NCI-H446 (cell line): ENCODE measurements at places on chromosomes 13 and 19.

GRCh38 chr19:41893899-41894298 lies 10.9 kb downstream of the ARHGEF1 start:
- DNase-seq = no peak

GRCh38 chr13:26132756-26133155 lies 80.9 kb upstream of the SHISA2 start:
- DNase-seq = no peak

DNA sequence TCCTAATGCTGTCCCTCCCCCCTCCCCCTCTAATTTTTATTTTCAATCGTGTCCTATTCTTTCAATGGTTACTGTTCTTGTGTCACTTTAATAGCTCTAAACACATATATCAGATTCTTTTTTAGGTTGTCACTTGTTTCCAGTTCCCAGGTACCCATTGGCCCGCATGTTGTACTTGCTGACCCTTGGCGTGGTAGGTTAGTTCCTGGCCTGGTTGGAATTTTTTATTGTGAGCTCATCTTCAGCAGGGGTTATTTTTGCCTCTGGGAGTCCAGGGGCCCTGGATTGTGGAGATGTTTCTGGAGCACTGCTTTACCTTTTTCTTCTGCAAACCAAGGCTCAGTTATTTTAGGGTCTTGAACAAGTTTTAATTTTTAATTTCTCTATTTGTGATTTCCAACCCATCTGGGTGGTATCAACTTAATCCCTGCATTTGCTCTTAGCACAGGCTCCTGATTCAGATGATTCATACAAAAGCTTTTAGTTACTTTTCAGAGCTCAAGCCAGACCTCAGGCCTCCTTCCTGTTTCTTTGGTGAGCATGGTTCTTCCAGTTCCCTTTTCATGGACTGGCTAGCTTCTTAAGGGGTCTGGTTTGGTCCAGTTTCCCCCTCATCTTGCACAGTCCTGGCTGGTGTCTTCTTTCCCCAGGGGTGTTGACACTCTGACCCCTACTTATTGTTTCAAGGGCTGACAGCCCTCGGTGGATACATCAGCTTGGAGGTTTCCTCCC lies 220.5 kb downstream of the TM9SF2 start:
- no peak for DNase-seq

DNA sequence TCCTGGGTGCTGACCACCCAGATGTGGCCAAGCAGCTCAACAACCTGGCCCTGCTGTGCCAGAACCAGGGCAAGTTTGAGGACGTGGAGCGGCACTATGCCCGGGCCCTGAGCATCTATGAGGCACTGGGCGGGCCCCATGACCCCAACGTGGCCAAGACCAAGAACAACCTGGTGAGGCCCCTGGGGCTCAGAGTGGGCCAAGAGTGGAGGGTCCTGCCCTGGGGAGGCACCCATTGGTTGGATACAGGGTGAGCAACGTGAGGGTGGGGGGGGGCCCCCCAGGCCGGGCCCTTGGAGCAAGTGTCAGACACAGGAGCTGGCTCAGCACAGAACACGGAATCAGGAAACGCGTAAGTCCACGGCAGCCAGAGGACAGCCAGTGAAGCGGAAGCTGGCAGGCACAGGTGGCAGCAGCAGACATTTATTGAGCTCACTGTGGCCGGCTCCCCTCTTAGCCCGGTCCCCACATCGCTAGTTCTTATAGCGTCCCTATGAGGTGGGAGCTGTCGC lies 8.9 kb downstream of the KLC3 start:
- no peak for DNase-seq

- DNase-seq = no peak
These were observed 1.5 kb downstream of the ACP4 start for GRCh38 chr19:50791594-50792271.

GRCh38 chr13:46632176-46632575 lies 79.2 kb downstream of the LRCH1 start:
- DNase-seq = no peak

DNA sequence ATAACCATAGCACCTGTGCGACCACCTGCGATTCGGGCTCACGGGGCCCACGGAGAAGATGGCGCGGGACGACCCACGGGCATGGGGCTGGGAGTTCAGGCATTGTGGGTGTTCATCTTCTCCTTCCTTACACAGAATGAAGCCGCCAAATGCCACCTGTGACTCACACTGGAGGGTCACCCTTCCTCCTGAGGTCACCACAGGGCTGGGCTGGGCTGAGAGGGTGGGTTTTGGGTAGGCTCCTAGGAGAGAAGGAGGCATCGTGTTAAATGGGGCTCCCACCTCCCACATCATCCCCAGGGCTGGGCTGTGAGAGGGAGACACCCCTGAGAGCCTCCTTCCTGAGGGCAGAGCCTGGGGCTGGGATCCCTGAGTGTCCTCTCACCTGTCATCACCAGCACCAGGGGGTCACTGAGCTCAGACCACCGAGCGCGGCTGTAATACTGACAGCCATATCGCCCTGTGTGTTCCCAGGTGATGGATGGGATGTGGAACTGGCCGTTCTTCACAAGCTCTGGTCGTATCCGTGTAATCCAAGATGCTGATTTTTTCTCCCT lies 1.4 kb downstream of the LILRB2 start:
- no peak for DNase-seq

- DNase-seq = peak; percentile 32
These were observed 2.7 kb downstream of the DACH1 start for GRCh38 chr13:71864094-71864985.

- no peak for DNase-seq
These were observed 219.4 kb downstream of the KLF5 start for GRCh38 chr13:73278186-73278585.

DNA sequence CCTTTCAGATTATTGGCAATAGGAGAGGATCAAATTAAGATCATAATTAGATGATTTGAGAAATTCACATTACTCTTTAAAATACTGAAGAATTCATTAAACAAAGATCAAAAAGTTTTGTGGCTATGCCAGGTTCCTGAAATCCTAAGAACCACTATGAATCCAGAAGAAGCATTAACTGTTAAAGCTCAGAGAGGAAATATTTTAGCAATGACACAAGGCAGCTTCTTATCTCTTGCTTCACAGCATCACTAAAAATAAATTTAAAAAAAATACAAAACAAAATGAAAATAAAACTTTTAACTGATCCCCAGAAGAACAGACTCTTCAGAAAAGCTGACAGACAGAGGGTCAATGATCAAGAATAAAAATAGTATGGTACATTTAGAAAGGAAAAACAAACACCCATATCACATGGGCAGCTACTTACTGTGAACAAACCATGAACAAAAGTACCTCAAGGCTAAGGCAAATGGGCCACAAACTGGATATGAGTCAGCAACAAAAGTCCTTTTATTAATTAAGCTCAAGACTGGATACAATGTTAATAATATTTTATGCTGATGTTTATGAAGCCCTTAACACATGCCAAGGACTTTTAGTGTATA lies 19.6 kb downstream of the RNF6 start:
- DNase-seq = no peak

DNA sequence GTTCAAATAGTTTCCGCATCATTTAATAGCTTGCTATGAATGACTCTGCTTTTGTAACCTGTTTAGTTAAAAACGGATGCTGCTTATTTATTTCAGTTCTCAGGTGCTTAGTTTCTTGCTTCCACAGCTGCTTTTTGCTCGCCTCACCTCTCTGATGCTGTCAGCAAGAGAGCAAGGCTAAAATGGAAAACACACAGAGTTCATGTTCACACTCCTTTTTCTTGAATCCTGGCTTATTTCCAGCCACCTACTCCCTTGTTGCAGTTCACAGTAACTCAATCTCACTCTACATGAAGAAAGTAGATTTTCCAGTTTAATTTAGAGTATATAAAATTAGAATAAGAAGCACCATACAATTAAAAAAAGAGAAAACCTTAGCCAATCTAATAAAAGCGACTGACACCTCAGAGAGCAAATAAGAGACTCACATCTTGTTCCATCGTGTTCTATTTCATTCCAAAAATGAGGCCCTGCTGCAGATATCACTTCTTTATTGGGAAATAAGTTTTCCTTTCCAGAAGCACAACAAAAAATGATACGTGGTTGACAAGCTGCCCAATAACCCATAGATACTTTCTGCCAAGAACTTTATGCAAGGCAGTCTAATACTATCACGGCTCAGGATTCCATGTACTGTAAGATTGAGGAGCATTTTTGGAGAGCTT lies 326.1 kb upstream of the SLITRK1 start:
- no peak for DNase-seq

DNA sequence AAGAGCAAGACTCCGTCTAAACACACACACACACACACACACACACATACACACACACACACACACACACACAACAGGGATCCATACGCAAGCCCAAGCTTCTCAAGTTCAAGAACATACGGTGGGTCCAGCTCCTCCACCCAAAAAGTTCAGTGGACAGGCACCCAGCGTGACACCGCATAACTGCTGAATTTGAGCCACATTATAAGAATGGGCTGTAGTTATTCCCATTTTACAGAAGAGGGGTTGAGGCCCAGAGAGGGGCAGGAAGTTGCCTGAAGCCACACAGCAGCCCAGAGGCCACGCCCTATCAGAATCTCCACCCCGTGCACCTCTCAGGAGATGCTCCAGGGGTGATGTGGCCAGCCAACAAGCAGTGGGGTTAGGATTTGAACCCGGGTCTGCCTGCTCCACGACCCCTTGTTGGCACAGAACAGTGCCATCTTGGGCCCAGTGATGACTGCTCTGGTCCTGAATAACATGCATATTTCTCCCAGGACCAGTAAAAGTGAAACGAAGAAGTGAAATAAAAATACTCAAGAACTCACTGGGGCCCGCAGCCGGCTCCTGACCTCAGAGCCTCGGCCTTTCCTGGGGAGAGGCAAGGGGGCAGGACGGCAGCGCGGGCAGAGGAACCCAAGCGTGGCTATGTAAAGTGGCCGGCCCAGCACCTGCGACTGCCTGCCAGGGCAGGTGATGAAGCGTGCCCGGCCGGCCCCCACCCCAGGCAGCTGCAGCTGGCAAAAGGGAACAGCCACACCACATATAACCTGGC lies 61.9 kb downstream of the AP1M1 start:
- DNase-seq = no peak

GRCh38 chr19:29813642-29814041 lies 1.9 kb downstream of the CCNE1 start:
- DNase-seq = no peak

DNA sequence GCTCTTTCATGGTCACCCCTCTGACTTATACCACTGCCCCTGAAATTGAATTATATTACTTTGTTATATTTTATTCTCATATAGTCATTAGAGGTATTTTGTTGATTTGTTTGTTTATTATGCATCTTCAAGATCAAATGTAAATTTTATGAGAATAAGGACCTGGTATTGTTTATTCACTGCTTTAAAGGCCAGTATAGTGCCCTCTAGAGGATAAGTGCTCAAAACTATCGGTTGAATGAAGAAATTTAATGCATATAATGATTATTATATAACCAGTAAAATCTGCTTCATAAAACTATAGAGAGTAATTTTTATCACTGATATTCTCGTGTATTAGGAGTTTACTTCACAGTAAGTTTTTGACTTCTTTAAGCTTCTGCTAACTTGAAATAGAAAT lies 1401.9 kb downstream of the SLITRK1 start:
- DNase-seq = no peak

- no peak for DNase-seq
These were observed 210.1 kb downstream of the TBC1D4 start for GRCh38 chr13:75271846-75272245.

GRCh38 chr13:22776394-22777186 lies 404.2 kb upstream of the SGCG start:
- DNase-seq = no peak

GRCh38 chr19:36377541-36378178 lies 1.3 kb downstream of the ZFP14 start:
- DNase-seq = no peak

DNA sequence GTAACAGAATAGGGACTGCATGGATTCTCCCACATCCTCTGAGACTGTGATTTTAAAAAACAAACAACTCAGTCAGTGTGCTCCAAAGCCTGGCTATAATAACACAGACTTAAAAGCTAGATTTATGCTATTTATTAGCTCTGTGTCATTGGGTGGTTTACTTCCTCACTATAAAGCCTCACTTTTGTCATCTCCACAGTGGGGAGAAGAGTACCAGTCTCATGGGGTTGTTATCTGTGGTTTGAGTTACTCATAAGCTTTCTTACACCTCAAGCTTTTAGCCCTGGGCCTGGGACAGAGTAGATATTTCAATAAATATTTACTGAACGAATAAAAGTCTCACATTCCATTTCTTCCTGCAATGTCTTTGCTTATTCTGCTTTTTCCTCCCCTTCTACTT lies 5.3 kb downstream of the RNASEH2B start:
- no peak for DNase-seq

GRCh38 chr13:31978021-31978420 lies 53.6 kb upstream of the FRY start:
- no peak for DNase-seq

DNA sequence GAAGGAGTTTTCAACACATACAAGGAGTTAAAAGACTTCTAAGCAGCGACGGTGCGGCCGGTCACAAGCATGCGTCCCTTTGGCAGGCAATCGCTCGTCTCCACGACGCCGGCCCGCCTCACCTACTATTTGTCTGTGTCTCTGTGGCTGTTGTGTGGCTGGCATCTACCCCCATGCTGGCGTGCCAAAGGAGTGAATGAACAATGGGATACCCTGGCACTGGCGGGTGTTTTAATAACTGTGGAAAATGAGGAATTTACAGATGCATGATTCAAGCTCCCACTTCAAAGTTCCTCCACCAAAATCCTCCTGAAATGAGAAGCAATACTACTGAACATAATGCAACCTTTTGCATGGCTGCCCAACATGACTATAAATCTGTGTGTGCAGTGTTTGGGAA lies 176.6 kb downstream of the KLF5 start:
- DNase-seq = no peak

GRCh38 chr13:43787518-43787891 lies 733 bp upstream of the ENOX1 start:
- no peak for DNase-seq

DNA sequence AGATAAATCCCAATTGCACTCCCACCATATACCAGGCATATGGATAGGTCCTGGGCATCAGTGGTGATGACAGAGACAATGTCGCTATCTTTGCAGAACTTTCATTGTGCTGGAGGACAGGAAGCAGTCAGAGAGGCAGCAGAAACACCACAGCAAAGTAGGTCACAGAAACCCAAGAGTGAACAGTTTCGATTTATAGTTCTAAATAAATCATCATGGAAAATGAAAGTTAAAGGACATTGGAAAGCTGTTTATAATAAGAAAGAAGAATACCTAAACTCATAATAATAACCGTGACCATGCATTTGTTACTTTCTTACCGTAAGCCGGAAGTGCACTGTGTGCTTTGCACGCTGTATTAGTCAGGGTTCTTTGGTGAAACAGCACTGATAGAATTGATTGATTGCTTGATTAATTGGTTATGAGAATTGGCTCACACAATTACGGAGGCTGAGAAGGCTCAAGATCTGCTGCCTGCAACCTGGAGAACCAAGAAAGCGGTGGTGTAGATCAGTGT lies 38.9 kb downstream of the ALOX5AP start:
- DNase-seq = no peak

- no peak for DNase-seq
These were observed 44.7 kb upstream of the TFDP1 start for GRCh38 chr13:113539822-113540221.

DNA sequence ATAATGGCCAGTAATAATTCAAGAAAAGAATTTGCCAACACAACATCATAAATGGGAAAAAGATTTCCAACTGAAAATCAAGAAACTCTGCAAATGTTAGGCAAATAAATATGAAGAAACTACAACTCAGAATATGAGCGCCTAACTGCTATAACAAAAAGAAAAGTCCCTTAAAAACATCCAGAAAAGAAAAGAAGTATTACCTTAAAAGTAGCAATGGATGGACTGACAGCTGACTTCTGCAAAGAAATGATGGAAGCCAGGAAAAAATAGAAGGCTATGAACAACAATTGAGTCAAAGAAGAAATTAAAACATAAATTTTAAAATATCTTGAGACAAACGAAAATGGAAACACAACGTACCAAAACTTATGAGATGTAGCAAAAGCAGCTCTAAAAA lies 482.3 kb upstream of the ZNF507 start:
- no peak for DNase-seq
